ENCODE measurements at places on chromosomes 3 and 15.

GRCh38 chr3:141305436-141305835, 62.9 kb upstream of the ZBTB38 start:
- no peak for DNase-seq

GRCh38 chr3:53252096-53252946, 3.5 kb downstream of the TKT start:
- DNase-seq, result no peak

GRCh38 chr3:136730595-136731273, 21.4 kb downstream of the STAG1 start:
- no peak for DNase-seq

- DNase-seq, result no peak
Measured at GRCh38 chr15:59972241-59972640, 31.9 kb upstream of the FOXB1 start.

- no peak for DNase-seq
Measured at GRCh38 chr3:139099968-139100817, 55.5 kb upstream of the PRR23C start.

- DNase-seq, result no peak
Measured at GRCh38 chr15:67303490-67304363, 49.1 kb downstream of the IQCH start.

All from activated CD4-positive, CD25-positive, alpha-beta regulatory T cell (primary cell).